Activated naive CD4-positive, alpha-beta T cell treated with anti-CD3 and anti-CD28 coated beads, Interleukin-2, amount 50 U/mL, for 72 hours (primary cell): ENCODE measurements at places on chromosomes 11 and 22.

DNA sequence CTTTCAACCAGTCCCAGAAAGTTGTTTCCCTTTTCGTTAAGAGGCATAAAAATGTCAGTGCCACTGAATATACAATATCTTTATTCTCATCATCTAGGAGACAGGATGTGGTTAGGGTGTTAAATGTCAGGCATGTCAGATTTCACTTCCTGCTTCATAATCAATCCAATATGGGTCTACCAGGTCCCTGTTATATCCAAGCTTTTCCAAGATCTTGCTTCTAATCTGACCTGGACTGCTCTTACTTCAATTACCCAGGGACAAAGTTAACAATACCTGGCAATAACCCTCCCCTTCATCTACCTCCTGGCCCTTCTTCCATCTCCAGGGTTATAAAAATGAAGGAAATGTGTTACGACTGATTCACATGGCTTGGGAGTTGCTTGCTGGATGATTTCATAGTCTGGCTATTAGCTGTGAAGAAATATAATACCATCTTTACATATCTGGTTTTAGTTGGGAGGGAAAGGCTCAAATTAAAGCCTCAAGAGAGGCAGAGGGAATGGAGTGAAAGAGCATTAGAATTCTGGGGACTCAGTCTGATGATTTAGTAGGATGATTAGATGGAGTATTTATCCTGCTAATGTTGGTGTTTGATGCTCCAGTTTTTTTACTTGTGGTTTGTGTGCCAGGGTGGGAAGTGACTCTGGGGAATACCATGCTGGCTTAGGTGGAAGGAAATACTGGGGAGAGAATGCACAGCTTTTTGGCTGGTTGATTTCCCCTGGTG is 534.3 kb downstream of the ETS1 start:
- no peak for DNase-seq

GRCh38 chr11:130465263-130465662 is 16.8 kb downstream of the ADAMTS15 start:
- DNase-seq = no peak

GRCh38 chr11:129686269-129686668 is 129.4 kb upstream of the TMEM45B start:
- no peak for DNase-seq

DNA sequence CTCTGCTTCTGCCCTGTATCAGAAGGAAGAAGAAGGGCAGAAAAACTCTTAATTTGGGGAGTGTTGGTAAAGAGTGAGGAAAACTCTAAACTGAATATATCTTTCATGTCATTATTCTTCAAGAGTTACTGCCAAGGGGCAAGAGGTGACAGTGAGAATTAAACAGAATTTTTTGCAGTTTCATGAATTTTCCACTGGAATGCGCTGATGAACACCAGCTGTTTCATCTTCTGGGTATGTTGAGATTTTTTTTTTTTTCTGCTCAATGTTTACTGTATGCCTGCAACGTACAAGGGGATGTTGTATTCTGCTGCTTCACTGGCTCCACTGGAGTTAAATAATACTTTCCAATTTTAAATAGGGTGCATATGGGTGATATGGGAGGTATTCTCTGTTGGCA is 117.8 kb downstream of the FAM76B start:
- DNase-seq = no peak

GRCh38 chr22:27667121-27667843 is 134.3 kb downstream of the MN1 start:
- no peak for DNase-seq

GRCh38 chr11:60774726-60775125 is 10.4 kb upstream of the MS4A10 start:
- DNase-seq = no peak

DNA sequence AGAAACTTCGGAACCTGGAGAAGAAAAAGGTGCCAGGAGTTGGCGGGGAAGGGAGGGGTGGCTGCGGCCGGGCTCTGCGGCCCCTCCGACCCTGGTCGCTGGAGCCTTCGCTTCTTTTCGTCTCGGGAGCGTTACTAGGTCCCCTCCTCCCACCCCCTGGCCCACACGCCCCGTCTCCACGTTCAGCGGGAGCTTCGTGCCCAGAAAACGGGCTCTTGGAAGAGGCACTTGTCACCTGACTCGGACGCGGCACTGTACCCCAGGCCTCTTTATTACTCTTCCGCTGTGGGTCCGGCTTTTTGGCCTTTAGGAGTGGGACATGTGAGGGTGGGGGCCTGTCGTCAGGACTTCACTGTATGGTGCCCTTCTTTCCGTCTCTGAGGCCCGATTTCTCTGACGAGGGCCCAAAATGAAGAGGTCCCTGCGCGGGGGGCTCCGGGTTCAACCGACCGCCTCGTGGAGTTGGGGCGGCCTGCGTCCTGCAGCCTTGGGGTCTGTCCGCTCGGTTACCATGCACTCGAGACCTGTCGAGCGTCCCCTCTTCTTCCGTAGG is 1.2 kb downstream of the CAPRIN1 start:
- DNase-seq = no peak

DNA sequence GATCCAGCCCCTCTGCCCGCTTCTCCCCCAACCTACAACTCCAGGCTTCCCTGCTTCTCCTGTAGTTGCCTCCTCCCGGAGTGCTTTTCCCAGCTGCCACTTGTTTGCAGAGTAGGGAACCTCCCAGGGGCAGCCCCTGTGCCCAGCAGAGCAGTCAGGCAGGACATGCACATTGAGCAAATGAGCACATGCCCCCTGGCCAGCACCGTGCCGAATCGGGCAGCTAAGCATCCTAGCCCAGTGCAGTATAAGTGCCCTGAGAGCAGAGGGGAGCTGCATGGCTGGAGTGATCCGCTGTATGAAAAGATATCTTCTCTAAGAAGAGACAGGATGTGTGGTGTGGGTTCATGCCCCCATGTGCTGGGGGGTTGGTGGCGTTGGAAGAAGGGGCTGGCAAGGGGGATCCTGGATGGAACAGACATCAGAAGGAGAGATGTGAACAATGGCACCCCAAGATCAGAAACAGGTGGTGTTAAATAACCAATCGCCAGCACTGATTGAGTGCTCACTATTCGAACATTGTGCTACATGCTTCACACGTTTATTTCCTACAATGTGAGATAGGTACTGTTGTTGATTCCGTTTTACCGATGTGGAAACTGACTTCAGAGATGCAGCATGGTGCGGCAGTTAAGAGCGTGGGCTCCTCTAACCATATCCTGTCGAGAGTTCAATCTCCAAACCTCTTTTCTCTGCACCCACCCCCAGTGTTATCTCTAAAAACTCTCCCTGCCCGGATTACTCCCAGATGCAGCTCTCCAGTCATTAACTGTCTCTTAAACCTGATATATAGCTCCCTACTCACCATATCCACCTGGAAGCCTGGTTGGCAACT is 1.2 kb downstream of the AIP start:
- peak; percentile 66 for DNase-seq
